Left cardiac atrium (tissue), 4 donors: ENCODE measurements at places on chromosomes 12 and 14. TPM values are rescaled to one million over a fixed set of nuclear protein-coding genes. Genes with fewer than 3 reads are reported as not detected.

- DNase-seq = no peak
Measured at GRCh38 chr12:55658212-55658611, 21.5 kb downstream of the OR10P1 start.

- no peak for DNase-seq
Measured at GRCh38 chr12:47415054-47415453, 290.8 kb downstream of the RPAP3 start.

- DNase-seq = peak; percentile 78
Measured at GRCh38 chr14:75542588-75543091, 20.4 kb downstream of the BATF start.

- DNase-seq = peak; percentile 96
Measured at GRCh38 chr12:6430124-6430989, 14.4 kb upstream of the CD27 start.

- no peak for DNase-seq
Measured at GRCh38 chr12:110885152-110885840, 35.1 kb downstream of the MYL2 start.

- no peak for DNase-seq
Measured at GRCh38 chr12:68919581-68920239, 13.3 kb downstream of the CPM start.

DNA sequence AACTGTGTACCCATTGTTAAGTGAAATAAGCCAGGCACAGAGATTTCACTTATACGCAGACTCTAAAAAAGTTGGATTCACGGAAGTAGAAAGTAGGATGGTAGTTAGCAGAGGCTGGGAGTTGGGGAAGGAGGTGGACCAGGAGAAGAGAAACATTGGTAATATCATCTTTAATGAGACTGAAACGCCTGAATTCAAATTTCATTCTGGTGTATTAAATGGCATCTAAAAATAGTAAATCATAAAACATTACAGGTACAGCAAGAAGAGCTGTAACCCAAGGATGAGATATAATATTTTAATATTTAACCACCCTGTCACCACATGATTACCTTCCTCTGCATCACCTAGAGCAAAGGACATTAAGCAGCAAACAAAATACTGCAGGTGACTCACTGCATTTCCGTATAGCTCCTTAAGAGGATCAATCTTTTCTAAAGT lies 99.4 kb downstream of the EPS8 start:
- no peak for DNase-seq

GRCh38 chr14:93090826-93091555 lies 24.7 kb downstream of the ITPK1 start:
- DNase-seq = peak; percentile 64

- no peak for DNase-seq
Measured at GRCh38 chr12:19171731-19172130, 42.2 kb downstream of the PLEKHA5 start.

- DNase-seq = no peak
Measured at GRCh38 chr12:31528095-31528494, 62.8 kb downstream of the DENND5B start.

DNA sequence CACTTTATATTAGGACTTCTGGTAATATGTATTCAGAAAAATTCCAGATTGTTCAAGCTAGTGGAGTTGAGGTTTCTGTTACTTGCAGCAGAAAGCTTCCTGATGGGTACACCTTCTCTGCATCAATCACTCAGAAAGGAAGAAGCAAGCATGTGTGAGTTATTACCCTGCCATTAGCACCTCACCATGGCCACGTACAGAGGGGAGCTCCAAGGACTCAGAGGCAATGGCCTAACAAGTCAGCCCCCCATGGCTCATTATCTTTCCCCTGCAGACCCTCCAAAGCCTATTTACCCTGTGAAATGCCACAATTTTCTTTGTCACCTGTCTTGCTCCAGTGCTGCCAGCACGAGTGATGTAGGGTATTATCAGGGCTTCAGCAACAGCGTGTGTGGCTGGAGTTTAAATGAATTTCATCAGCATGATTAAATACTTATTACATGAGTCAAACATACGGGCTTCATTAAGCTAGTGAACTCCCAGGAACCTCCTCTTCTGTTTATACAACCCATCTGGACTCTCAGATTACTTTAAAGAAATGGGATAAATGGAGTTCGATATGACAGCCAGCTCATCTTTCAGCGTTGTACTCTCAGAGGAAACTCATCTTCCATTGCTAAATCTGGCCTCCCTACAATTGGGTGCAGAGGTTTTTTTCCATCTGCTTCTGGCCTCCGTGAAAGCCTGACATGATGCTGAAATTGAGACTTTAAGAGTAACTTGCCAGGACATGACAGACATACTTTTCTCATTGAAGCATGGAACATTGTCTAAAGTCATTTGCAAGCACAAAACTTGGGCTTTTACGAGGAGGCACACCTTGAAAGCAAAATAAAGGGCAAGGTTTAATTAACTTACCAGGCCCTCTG lies 135.9 kb downstream of the TMEM30B start:
- DNase-seq = no peak

- no peak for DNase-seq
Measured at GRCh38 chr14:97945631-97946030, 1148.4 kb downstream of the VRK1 start.

GRCh38 chr14:50357124-50357523 lies 39.6 kb downstream of the CDKL1 start:
- no peak for DNase-seq

GRCh38 chr12:65754290-65754689 lies 70.0 kb upstream of the HMGA2 start:
- no peak for DNase-seq

- no peak for DNase-seq
Measured at GRCh38 chr12:2643576-2644135, 151.1 kb upstream of the FKBP4 start.

- DNase-seq = no peak
Measured at GRCh38 chr12:958588-959123, 9.2 kb upstream of the RAD52 start.

DNA sequence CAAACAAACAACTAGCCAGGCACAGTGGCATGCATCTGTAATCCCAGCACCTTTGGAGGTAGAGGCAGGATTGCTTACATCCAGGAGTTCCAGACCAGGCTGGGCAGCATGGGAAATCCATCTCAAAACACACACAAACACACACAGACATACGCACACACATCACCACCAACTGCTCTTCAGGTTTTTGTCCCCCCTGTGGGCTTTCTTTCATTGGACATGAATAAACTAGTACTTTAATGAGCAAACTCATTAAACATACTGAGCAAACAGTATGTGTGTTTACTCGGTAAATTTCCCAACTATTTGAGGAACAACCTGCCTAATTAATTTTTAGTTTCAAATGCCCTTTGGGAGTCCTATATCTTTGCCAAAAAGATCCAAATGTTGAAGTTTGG lies 10.1 kb upstream of the RASSF3 start:
- DNase-seq = no peak

DNA sequence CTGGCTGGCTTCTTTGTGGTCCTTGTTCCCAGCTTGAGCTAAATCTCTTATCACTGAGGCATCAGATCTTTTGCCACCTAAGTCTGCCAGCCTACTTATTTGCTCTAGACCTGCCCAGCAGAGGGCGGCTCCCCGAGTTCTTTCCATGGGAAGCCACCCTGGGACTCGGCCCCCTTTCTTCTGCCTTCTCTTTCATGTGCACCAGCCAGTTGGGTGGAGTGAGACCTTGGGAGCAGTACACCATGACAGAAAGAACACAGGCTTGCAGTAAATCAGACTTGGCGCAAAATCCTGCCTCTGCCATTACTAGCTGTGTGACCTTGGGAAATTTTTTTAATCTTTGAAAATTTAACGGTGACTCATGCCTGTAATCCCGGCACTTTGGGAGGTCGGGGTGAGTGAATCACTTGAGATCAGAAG lies 7.4 kb downstream of the SMAGP start:
- no peak for DNase-seq

- no peak for DNase-seq
Measured at GRCh38 chr14:60925286-60925685, 55.6 kb downstream of the TRMT5 start.

- DNase-seq = no peak
Measured at GRCh38 chr12:107536613-107537012, 149.0 kb upstream of the PWP1 start.

Gene TUNAR
- not detected for total RNA-seq

Gene PTPN6
- 18.9 TPM for total RNA-seq

Gene SPTSSA
- 15.5 TPM for total RNA-seq

Gene REM2
- total RNA-seq = 0.12 TPM

Gene DPPA3
- total RNA-seq = not detected

Gene E2F7
- 0.47 TPM for total RNA-seq

Gene TMEM121
- total RNA-seq = 2.7 TPM

Gene NPFF
- total RNA-seq = not detected

Gene TAS2R19
- total RNA-seq = 1.2 TPM

Gene SLC6A12
- 0.41 TPM for total RNA-seq

Gene NXPH4
- total RNA-seq = 0.50 TPM

Gene COL2A1
- not detected for total RNA-seq

Gene PABPN1
- 74.4 TPM for total RNA-seq

Gene LALBA
- not detected for total RNA-seq
